WTC11 (cell line): ENCODE measurements at places on chromosomes 3 and 15. TPM values are rescaled to one million over a fixed set of nuclear protein-coding genes. Genes with fewer than 3 reads are reported as not detected.

The TRANK1 gene
- total RNA-seq = 10.5 to 12.2 TPM (median 11.4 TPM) in 3 replicates

The ZNF80 gene
- total RNA-seq = not detected in 3 replicates

The AP3S2 gene
- 35.7 to 40.0 TPM (median 36.7 TPM) in 3 replicates for total RNA-seq

The PLSCR1 gene
- total RNA-seq = 44.4 to 58.1 TPM (median 48.1 TPM) in 3 replicates

The ITGB5 gene
- 292 to 339 TPM (median 296 TPM) in 3 replicates for total RNA-seq

The SYNPR gene
- 0.78 to 1.4 TPM (median 0.85 TPM) in 3 replicates for total RNA-seq

The LYSMD4 gene
- 14.1 to 15.3 TPM (median 14.9 TPM) in 3 replicates for total RNA-seq

The CCR8 gene
- 0.33 TPM in 1 of 3 replicates, not detected in the others for total RNA-seq

DNA sequence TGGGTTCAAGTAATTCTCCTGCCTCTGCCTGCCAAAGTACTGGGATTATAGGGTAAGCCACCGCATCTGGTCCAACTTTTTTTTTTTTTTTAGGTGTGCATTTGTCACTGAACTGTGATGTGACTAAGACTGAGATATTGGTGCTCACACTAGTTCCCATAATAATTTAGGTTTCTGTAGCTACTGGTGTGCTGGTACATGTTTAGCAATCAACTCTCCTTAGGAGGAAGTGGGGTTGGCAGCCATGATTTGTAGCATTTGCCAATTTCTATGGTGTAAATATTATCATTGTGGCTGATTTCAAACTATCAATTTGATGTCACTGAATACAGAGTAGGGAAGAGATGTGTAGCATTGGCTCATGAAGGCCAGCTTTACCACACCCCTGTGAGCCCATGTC lies 372.7 kb downstream of the EDEM1 start:
- no peak for DNase-seq

DNA sequence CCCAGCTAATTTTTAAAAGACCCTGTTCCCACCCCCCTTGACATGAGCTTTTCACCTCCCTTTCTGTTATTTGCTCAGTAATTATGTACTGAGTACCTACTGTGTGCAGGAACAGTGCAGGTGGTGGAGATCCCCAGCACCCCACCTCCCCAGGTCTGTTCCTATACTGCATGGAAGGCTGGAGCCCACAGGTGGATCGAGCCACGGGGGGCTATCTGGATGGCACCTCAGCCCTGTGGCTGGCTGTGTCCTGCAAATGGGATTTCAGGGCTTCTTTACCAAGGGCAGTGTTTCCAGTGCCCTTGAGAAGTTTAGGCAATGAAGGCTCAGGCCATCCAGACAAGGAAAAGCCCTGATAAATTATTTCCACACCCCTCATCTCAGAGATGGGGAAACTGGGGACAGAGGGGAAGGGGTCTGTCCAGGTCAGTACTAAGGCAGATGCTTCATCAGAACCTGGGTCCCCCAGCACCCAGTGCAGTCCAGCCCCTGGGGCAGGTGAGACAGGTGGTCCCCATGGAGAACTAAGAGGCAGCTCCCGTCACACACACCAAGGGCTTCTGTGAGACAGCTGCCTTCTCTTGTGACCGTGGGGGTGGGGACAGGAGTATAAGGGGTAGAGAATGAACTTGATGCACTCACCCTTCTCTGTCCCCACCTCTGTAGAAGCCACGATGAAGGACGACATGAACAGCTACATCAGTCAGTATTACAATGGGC lies 109.6 kb downstream of the ETFA start:
- no peak for DNase-seq

GRCh38 chr3:41352510-41352909 lies 153.2 kb downstream of the CTNNB1 start:
- no peak for DNase-seq

DNA sequence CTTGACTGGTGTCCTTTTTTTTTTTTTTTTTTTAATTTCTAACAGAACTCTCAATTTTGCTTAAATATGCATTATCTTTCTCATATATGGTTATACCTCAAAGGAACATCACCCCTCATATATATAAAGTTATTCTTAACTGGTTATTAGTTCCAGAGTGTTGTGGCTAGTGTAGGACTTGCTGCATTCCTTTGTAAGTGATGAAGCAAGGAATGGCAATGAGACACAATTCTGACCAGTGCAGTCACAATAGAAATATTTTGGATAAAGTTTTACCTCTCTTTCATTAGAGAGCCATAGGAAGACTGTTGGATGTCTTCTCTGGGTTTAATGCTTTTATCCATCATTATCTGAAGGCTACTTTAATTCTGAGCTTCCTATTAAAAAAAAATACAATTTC lies 75.5 kb upstream of the CBLB start:
- DNase-seq = no peak

- DNase-seq = no peak
Measured at GRCh38 chr3:99534951-99535704, 103.3 kb upstream of the COL8A1 start.

DNA sequence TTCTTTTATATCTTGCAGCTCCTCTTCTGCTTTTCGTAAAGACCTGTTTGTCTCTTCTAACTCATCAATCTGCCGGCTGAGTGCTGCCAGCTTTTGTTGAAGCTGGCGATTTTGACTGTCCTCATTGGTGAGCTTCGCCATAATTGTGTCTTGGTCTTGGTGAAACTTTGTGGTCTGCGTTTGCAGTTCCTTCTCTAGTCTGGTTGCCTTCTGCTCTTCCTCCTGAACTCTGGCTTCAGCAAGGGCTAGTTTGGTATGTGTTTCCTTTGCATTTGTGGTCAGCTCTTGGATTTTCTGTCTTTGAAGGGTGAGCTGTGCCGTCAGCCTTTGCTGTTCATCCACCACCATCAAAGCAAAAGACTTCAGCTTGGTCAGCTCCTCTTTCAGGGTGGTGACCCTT lies 32.9 kb downstream of the CMSS1 start:
- no peak for DNase-seq

DNA sequence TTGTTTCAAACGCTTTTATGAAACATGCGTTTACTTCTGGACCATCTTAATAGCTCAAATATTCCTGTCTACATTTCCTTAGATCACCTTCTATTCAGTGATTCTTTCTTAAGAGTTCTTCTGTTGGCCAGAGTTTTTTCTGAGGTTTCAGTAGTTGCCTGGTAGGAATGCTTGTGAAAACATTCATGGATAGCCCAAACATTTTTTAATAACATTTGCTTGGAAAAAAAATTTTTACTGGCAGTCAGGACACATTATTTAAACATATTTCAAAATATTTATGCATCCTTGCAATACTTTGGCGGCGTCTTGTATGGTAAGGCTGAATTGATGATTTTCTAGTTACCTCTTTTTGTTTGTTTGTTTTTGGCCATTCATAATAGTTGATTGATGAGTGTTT lies 47.4 kb upstream of the ZBTB20 start:
- no peak for DNase-seq

DNA sequence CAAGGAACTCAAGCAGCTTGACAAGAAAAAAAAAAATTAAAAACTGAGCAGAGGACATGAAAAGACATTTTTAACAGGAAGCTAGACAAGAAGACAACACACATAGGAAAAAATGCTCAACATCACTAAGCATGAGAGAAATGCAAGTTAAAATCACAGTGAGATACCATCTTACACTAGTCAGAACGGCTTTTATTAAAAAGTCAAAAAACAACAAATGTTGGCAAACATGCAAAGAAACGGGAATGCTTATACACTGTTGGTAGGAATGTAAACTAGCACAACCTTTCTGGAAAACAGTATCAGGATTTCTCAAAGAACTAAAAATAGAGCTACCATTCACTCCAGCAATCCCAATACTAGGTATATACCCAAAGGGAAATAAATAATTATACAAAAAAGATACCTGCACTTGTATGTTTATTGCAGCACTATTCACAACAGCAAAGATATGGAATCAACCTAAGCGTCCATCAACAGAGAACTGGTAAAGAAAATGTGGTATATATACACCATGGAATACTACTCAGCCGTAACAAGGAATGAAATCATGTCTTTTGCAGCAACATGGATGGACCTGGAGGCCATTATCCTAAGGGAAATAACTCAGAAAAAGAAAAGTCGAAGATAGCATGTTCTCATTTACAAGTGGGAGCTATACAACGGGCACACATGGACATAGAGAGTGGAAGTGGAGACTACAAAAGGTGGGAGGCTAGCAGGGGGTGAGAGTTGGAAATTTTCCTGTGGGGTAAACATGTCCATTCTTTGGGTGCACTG lies 5.2 kb downstream of the GOLIM4 start:
- no peak for DNase-seq

- no peak for DNase-seq
Measured at GRCh38 chr3:74009961-74010844, 385.5 kb upstream of the PDZRN3 start.

- DNase-seq = no peak
Measured at GRCh38 chr3:15263120-15263519, 57.1 kb downstream of the CAPN7 start.

DNA sequence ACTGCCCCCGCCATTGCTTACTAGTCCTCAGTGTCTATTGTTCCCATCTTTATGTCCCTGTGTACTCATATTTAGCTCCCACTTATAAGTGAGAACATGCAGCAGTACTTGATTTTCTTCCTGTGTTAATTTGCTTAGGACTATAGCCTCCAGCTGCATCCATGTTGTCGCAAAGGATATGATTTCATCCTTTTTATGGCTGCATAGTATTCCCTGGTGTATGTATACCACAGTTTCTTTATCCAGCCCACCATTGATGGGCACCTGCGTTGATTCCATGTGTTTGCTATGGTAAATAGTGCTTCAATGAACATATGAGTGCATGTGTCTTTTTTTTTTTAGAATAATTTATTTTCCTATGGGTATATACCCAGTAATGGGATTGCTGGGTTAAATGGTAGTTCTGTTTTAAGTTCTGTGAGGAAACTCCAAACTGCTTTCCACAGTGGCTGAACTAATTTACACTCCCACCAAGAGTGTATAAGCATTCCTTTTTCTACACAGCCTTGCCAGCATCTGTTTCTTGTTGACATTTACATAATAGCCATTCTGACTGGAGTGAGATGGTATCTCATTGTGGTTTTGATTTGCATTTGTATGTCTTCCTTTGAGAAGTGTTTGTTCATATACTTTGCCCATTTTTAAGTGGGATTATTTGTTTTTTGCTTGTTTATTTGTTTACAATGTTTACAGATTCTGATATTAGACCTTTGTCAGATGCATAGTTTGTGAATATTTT lies 53.7 kb downstream of the GALK2 start:
- DNase-seq = no peak

DNA sequence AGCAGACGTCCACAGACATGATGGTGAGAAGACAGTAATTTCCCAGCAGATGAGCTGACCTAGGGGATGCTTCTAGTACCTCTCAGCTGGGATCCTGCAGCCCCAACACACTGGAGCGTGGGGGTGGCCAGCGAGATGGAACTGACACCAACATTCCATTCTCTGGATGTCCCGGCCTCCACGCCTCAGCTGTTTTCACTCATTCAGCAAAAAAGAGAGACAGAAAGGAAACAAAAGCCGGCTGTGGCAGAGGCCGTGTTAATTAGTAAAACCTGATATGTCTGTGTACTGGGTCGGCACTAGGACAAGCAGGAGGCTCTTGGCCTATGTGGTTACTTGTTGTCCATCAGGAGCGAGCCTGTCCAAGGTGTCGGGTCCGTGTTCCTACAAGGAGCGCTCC lies 82.6 kb upstream of the MYZAP start:
- peak; percentile 38 for DNase-seq

DNA sequence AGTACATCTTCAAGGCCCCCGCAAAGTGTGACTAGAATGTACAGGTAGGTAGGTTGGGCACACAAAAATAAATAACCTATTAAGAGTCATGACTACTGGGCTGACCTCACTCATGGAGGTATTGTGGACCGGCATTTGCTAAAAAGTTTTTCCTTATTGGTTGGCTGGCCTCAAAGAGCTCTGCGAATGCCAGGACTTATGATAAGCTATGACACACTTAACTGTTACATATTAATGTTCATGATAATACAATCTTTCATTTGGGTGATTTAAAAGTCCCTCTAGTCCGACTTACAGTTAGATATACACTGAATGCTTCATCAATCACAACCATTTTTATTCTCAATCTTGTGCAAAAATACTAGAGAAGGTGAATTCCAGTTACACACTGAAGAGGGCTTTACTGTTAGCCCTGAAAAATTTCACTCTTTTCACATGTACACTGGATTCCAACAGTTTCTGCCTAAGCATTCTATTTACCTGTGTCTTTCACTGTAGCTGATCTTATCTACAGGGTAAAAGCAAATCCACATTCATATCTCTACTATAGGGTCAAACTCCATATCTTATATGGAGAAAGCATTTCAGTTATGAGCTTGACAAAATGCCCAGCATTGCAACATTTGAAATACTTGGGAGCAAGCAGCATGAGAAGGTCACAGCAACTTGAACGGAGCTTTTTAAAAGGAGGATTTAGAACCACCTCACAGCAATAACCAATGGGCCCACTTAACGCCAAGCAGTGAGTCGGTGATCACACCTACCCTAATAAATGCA lies 329.1 kb downstream of the FOXP1 start:
- no peak for DNase-seq

GRCh38 chr3:59407425-59407824 lies 357.6 kb upstream of the CFAP20DC start:
- DNase-seq = no peak

DNA sequence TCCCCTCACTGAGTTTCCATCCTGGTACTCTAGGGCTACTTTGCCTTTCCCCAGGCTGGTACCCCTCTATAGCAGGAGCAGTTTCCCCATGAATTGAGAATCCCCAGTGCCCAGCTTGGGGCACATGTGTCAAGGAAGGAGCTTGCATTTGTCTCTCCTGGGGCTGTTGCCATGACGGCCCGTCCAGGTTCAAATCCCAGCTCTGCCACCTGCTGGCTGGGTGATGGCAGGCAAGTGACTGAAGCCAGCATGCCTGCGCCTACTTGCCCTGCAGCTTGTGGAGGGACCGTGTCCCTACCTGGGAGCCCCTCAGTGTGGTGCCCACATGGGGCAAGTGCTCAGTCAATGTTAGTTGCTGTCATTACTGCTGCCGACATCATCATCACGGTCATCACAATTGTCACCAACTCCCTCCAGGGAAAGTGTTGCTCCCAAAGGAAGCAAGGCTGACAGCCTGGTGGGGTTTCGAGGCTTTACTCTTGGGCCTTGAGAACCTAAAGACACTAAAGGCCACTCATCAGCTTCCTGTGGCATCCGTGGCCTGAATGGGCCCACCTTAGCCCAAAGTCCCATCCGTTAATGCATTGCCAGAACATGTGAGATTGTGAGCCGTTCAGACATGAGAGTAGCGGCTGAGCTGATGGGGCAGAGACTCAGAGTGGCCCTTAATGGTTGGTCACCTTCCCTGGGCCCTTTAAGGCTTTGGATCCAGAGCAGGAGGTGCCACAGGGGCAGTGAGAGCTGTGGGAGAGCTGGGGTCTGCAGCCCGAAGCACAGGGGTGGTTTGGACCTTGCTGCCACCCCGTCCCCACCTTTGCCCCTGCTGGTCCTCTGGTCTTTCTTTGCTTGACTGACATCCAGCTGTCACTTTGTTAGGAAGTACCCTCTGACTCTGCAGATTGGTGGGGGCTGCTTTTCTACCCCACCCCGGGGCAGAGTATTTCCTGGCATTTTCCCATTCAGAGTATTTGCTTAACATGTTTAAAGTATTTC lies 144.4 kb downstream of the DNAJB8 start:
- DNase-seq = peak; percentile 78
